ENCODE measurements at places on chromosomes 1 and 21.

DNA sequence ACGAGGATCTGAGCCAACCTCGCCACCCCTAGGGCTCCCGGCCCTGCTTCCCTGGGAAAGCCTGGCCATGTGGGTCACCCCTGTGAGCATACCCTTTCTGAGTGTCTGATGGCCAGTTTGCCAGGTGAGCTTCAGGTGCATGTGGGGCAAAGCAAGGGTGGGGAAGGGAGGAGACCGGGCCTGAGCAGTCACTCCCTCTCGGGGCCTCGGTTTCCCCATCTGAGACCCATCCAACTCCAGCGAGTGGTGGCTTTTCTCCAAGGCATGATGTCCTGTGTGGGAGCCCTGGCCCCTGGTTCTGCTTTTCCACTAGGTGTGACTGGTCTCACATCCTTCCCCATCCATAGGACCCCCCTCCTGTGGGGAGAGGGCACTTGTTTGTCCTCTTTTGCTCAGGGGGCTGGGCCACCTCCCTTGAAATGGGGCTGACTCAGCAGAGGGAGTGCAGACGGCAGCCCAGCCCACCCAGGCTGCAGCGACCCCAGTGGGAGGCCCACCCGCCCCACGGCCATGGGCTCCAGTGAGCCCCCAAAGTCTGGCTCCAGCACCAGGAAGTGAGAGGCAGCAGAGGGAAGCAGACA is 1.7 kb upstream of the WNT9A start:
- DNase-seq = peak; percentile 51

DNA sequence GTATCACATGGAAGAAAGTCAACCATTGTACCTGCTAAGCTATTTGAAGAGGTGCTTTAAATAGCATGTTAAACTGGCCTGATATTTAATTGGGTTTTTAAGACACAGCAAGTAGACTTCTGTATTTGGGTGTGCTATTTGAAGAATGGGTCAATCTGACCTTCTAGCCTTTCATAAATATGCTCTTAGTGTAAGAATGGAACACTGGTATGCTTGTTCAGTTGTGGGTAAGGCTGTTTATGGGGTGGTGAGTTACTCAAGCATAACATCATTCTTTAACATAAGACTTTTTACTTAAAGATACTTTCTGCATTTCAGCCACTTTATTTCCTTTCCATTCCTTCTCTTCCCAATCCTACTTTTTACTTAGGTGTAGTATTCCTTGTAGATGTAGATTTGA is 21.4 kb downstream of the AHCYL1 start:
- no peak for DNase-seq

- peak; percentile 52 for DNase-seq
Observed at GRCh38 chr1:19312782-19313635, 883 bp downstream of the SLC66A1 start.

- no peak for DNase-seq
Observed at GRCh38 chr1:25484533-25484932, 53.8 kb downstream of the MACO1 start.

DNA sequence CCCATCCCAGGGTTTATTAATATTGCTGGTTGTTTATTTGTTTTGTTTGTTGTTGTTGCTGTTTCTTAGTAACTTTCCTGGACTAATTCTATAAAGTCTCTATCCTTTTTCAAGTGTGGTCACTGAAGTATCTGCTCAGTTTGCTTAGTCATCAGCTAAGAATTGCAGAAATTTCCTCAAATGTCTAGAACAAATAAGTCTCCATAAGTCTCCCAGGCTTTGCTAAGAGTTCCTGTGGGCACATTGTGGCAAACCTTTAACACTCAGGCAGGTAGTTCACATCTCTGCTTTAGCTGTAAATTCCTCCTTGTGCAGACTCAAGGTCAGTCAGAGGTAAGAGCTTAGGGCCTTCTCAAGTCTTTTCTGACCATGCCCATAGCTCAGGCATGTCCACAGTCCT is 38.9 kb upstream of the C1orf185 start:
- no peak for DNase-seq

GRCh38 chr1:46784666-46785065 is 14.2 kb upstream of the CYP4B1 start:
- DNase-seq = no peak

DNA sequence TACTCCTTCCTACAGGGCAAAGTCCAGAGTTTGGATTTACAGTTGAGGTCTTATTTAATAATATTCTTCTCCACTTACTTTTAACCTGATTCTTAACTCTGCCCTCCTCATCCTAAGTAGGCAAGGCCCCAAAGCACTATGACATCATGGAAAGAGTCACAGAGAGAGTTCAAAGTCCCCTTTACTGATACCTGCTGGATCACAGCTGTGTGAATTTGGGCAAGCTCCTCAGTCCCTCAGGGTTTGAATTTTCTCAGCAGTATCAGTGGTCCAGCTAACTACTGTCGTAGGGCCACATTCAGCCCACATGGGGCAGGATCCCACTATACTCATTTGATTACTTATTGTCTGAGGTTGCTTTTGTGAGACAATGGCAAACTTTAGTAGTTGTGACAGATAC is 16.0 kb downstream of the TYW3 start:
- DNase-seq = no peak

- peak; percentile 52 for DNase-seq
Observed at GRCh38 chr1:24644100-24644384, 940 bp downstream of the SRRM1 start.

GRCh38 chr21:45990741-45991605 is 9.4 kb downstream of the COL6A1 start:
- DNase-seq = no peak

DNA sequence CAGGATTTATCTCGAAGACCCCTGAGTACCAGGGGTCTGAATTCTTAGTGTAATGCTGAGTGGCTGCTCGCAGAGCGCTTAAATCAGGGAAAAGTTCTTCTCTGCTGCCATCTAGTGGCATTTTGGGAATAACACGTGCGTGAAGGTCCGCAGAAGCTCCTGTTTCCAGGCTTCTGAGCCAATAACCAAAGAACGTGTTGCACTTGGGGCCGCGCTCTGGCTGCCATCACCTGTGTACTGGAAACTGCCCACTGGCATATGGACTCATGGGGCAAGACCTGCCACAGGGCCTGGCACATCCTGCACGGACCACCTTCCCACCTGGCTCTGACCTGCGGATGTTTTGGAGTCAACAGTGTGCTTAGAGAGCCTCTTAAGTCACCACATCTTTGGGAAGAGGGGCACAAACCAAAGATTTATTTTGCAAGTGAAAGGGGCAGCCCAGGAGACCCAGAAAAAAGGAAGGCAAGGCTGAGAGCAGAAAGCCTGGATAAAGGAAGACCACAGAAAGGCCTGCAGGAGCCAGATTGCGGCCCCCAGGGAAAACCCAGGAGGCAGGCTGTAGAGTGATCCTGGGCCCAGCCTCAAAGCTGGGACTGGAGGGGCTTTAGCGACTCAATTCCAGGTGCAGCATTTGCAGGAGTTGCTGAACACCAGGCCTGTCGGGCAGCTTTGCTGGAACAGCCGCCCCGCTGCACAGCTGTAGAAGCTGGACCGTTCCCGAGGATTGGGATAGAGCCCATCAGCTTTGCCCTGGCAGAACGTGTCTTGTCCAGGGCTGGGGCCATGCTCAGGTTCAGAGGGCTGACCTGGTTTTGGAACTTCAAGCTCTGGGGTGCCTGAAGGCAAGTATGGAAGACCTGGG is 13.0 kb downstream of the CHIT1 start:
- DNase-seq = peak; percentile 92

DNA sequence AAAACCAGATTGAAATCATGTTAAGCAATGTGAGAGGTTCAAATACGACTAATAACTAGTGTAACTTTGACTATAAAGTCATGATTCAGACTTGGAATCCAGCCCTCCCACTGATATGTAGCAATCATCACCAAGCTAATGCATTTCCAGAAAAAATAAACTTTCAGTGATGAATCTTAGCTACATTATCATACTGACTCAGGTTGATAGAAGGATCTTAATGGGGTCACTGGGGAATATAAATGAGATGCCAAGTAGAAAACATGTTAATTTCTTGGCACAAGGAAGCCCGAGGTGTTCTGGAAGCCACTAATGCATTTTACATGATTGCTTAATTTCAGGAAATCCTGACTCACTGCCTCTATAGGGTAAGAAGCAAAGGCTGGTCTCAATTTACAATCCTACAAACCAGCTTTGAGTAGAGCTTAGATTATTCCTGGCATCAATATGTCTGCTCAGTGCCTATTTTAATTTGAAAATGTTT is 67.7 kb downstream of the SELENOF start:
- no peak for DNase-seq

DNA sequence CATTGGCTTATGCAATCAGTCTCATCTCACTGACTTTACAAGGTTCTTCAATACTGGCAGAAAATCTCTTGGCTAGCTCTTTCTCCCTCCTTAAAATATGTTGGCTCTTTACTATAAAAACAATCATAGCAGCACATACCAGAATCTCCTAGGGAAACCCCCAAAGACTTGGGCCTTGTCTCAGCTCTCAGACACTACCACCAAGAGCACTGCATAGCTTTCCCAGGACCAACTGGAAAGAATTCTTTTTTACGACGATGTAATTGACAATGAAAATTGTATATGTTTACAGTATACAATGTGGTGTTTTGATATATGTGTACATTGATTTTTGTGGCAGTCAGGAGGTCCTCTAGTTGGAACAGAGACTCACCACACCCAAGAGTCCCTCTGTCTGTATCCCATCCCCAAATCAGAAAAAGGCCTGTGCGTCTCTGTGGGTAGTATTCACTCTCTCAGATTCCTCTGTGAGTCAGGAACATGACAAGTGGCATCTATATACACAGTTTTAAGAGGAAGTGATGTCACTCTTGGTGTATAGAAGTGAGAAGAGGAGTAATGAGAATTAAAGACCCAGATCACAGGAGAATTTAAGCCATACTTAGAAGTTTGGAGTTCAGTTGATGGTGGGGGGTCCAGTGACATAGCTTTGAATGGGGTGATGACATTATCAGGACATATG is 21.1 kb downstream of the SMAP2 start:
- DNase-seq = no peak

GRCh38 chr1:231163830-231164427 is 2.1 kb downstream of the TRIM67 start:
- DNase-seq = no peak

DNA sequence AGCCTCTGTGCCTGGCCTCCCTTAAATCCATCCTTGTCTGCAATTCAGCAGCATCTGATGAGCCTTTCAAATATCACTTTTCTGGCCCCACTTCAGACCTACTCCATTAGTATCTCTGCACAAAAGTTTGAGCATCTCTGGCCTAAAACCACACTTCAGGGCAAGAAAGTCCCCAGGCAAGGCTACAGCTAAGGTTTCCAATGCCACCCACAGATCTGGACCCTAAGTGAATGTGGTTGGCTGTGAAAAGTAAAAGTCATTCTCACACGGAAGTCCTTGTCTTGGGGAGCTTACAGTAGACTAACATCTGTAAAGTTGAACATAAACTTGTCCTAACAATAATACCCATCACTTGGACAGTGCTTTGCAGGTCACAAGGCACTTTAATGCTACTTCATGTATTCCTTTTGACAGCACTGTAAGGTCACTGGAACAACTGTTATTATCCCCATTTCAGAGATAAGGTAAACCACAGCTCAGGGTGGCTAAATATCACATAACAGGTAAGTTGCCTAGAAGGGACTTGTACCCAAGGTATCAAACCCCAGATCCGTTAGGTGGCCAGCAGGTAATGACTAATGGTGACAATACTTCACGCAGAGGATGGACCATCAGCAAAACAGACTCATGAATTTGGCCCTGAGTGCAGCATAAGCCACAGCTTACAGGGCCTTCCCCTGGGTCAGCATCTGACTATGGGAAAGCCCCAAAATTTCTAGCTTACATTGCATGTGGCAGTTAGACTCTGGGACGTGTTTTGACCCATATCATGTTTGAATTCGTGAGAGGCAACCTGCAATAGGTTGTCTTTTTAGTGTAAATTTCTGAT is 356.0 kb downstream of the HHAT start:
- DNase-seq = no peak

- DNase-seq = no peak
Observed at GRCh38 chr1:192545896-192546521, 29.6 kb upstream of the RGS1 start.

DNA sequence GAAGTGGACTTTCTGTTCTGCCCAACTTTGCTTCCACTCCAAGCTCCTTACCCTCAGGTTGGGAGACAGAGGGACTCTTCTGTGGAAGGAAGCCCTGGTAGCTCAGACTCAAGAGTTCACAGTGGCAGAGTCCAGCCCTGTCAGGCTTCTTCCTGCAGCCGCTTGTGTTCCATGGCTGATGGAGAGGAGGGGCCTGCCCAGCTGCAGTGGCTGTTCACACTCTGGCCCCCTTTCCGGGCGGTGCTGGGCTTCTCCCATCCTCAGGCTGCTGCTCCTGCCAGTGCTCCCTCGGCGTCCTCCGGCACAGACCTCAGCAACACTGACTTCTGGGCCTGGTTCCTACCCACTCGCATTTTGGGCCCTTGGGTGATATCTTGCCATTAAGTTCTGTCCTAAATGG is 4.0 kb downstream of the KRTAP10-1 start:
- no peak for DNase-seq

- no peak for DNase-seq
Observed at GRCh38 chr21:15273244-15273643, 208.4 kb upstream of the NRIP1 start.

DNA sequence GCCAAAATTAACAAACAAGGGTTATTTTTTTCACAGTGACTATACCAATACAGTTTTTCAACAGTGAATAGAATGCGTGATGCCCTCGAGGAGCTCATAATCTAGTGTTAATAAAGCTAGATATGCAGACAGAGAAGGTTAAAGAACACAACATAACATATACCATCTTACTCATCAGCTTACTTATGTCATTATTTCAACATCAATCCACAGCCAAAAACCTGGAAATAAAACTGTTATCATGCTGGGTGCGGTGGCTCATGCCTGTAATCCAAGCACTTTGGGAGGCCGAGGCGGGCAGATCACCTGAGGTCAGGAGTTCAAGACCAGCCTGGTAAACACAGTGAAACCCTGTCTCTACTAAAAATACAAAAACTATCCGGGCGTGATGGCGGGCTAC is 6.1 kb downstream of the STX6 start:
- DNase-seq = no peak

DNA sequence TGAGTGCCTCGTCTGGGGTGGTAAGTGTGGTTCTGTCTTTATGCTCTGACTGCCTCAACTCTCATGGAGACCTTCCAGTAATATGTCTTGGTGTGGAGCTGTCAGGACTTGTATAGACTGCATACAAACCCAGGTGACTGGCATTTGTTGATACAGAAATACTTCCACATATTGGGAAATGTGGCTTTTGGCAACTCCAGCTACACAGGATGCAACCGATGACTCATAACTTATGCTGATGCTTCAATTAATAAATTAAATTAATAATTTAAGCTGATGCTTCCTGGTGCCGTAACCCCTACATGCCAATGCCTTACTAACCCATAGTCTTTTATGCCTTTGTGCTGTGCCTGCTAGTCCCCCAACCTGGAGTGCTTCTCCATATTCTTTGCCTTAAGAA is 72.3 kb upstream of the ARTN start:
- DNase-seq = no peak

DNA sequence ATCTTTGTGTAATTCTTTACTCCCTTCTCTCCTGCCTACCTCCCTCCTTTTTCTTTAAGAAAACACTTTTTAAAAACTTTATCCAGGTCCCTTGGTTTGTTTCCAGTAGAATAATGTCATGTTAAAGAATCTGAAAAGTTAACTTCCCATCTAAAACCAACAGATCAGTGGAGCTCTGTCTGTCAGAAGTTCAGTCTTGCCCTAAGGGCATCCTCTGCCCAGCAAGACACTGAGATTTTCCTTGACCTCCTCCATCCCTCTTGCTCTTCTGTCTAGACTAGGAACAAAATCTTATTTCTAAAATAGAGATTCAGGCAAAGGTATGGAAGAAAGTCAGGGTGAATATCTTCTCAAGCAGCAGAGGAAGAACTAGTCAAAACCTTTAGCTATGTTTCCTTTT is 5.7 kb upstream of the GNL2 start:
- DNase-seq = no peak

- DNase-seq = no peak
Observed at GRCh38 chr1:205532996-205533735, 28.7 kb downstream of the CDK18 start.
